A549 treated with DMSO at 1 μM for 4 hours (cell line): ENCODE measurements at places on chromosomes 3 and 15. TPM values are rescaled to one million over a fixed set of nuclear protein-coding genes. Genes with fewer than 3 reads are reported as not detected.

The C3orf20 gene
- total RNA-seq = 0.03 TPM in 2 of 5 replicates, not detected in the others

The SMCO1 gene
- not detected in 5 replicates for total RNA-seq

The GOLGA6A gene
- total RNA-seq = 0.07 to 0.16 TPM in 2 of 5 replicates, not detected in the others

The B3GNT5 gene
- total RNA-seq = 14.2 to 21.4 TPM (median 17.6 TPM) in 5 replicates

The GOLGA8M gene
- total RNA-seq = not detected in 5 replicates

The VWA5B2 gene
- 0.38 to 0.56 TPM (median 0.48 TPM) in 5 replicates for total RNA-seq

The WDR73 gene
- total RNA-seq = 38.4 to 51.1 TPM (median 40.9 TPM) in 5 replicates

The CRELD1 gene
- total RNA-seq = 8.3 to 11.4 TPM (median 11.0 TPM) in 5 replicates

The P2RY1 gene
- total RNA-seq = 0.33 to 0.46 TPM (median 0.45 TPM) in 5 replicates
